ENCODE measurements at places on chromosomes 5 and 9. TPM values are rescaled to one million over a fixed set of nuclear protein-coding genes. Genes with fewer than 3 reads are reported as not detected.

BARHL1 gene
- total RNA-seq: not detected

CCL27 gene
- total RNA-seq: not detected

ZDHHC11B gene
- total RNA-seq: not detected

MAP1B gene
- total RNA-seq: 226 TPM

LHX2 gene
- total RNA-seq: not detected

MTX3 gene
- total RNA-seq: 21.0 TPM

SYK gene
- not detected for total RNA-seq

PLPPR1 gene
- total RNA-seq: not detected

NFX1 gene
- 38.3 TPM for total RNA-seq

ARL10 gene
- total RNA-seq: 14.9 TPM

IFNE gene
- 1.3 TPM for total RNA-seq

SH3RF2 gene
- 1.5 TPM for total RNA-seq

PCDHGB4 gene
- total RNA-seq: 18.0 TPM

TMEM141 gene
- total RNA-seq: 32.7 TPM

All from hair follicle dermal papilla cell (primary cell).